ENCODE measurements at places on chromosomes 5 and 9.

GRCh38 chr9:1722404-1722803, 292.7 kb upstream of the SMARCA2 start:
- H3K4me3 ChIP-seq: no peak overlapping the region
- H3K27me3 ChIP-seq: no peaks in the 10 kb centered on the region
- DNase-seq: peak; percentile 33
- no peaks in the 10 kb centered on the region for H3K4me1 ChIP-seq

DNA sequence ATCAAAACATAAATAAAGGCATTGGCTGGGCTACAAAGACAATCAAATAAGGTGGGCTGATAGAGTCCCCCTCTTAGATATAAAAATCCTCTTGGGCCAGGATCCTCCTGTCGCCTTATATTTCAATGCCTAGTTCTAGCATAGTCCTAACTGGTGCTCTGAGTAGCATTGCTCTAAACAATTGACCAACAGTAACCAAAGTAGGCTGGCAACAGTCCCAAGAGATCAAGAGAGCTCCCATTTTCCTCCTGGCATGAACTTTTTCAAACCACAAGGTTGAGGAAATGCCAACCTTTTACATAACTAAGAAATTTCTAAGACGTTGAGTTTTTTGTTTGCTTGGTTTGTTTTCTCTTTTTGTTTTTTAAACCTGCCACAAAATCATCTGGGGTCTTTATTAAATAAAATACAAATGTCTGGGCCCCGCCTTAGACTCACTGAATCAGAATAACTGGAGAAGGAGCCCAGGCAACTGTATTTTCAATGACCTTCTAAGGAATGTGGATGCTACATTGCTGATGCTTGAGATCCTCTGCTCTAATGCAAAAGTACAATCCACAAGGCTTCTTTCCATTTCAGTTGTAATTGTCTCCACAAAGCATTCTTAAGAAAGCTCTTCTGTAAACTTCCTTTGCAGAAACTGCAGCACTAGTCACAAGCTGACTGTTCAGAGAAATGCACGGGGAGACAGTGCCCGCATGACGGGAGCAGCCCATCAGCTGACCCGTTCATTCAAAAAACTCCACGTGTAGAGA, 2.9 kb downstream of the SLC45A2 start:
- peaks cover 11% of the 10 kb centered on the region for H3K4me1 ChIP-seq
- H3K4me3 ChIP-seq: no peak overlapping the region
- no peak overlapping the region for H3K27ac ChIP-seq
- peak; percentile 53 for DNase-seq

- DNase-seq: no peak
- no peaks in the 10 kb centered on the region for H3K4me1 ChIP-seq
- peaks cover 7% of the 10 kb centered on the region for H3K27me3 ChIP-seq
- no peak overlapping the region for H3K27ac ChIP-seq
Observed at GRCh38 chr5:1378096-1378495, 33.2 kb upstream of the CLPTM1L start.

GRCh38 chr5:168683247-168683926, 104.2 kb upstream of the PANK3 start:
- no peak for DNase-seq
- no peak overlapping the region for H3K27ac ChIP-seq
- H3K4me1 ChIP-seq: peaks cover 16% of the 10 kb centered on the region
- H3K4me3 ChIP-seq: no peak overlapping the region
- no peaks in the 10 kb centered on the region for H3K36me3 ChIP-seq
- H3K27me3 ChIP-seq: no peaks in the 10 kb centered on the region

DNA sequence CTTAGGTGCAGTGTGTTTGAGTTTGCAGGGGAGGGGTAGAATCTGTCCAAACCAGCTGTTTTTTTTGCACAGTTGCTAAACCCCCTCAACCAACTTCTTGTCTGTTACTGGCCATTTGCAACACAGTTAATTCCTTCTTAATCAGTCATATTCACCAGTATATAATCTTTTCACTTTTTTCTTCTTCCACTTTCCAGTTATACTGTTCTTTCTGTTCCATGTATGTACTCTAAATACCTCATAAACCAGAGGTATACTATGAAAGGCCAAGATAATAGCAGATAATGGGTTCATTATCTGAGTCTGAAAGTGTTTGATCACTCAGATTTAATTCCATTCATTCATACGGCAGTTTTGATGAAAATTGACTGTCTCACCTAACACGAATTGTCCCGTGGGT, 11.1 kb downstream of the SMAD5 start:
- H3K4me3 ChIP-seq: no peak overlapping the region
- H3K27me3 ChIP-seq: no peaks in the 10 kb centered on the region
- no peak overlapping the region for H3K27ac ChIP-seq

DNA sequence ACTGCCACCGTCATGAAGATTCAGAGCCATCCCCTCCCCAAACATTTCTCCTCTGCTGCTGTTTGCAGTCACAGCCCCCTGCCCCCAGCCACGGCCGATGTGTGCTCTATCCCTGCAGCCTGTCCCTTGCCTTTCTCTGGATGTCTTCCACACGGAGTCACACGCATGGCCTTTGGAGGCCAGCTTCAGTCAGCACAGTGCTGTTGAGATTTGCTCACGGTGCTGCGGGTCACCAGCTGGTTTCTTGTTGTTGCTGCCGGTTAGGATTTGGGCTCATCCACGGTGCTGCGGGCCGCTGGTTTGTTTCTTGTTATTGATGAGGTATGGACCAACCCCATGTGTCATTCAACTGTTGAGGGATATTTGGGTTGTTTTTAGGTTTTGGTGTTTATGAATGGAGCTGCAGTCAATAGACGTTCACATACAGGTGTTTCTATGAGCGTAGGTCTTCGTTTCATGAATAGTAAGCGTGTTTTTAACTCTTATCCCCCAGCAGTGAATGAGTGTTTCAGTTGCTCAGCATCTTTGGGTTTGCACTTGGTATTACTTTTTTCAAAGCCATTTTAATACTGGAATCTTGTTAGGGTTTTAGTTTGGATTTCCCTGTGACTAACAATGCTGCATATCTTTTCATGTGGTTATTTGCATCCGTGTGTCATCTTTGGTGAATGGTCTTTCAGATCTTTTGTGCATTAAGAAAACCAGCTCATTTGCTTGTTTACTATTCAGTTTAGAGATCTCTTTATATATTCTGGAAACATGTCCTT, 57.6 kb downstream of the AHRR start:
- H3K36me3 ChIP-seq: peaks cover 8% of the 10 kb centered on the region
- peak overlapping the region; percentile 81 for H3K27ac ChIP-seq
- no peaks in the 10 kb centered on the region for H3K27me3 ChIP-seq
- H3K4me1 ChIP-seq: peaks cover 38% of the 10 kb centered on the region
- H3K4me3 ChIP-seq: no peak overlapping the region
- peak; percentile 81 for DNase-seq

- H3K27ac ChIP-seq: no peak overlapping the region
- H3K4me3 ChIP-seq: no peak overlapping the region
- no peaks in the 10 kb centered on the region for H3K27me3 ChIP-seq
- no peaks in the 10 kb centered on the region for H3K36me3 ChIP-seq
- DNase-seq: no peak
Observed at GRCh38 chr5:170275376-170275994, 22.1 kb downstream of the LCP2 start.

GRCh38 chr5:173697931-173698579, 81.6 kb upstream of the BOD1 start:
- H3K27ac ChIP-seq: no peak overlapping the region
- no peak overlapping the region for H3K4me3 ChIP-seq
- H3K27me3 ChIP-seq: 0 out of 2 replicates have a peak, but pooled peaks cover 2% of the 10 kb centered on the region
- H3K36me3 ChIP-seq: no peaks in the 10 kb centered on the region

GRCh38 chr5:179438011-179438441, 92.8 kb upstream of the ADAMTS2 start:
- no peaks in the 10 kb centered on the region for H3K27me3 ChIP-seq
- no peak overlapping the region for H3K4me3 ChIP-seq
- H3K36me3 ChIP-seq: no peaks in the 10 kb centered on the region
- no peaks in the 10 kb centered on the region for H3K4me1 ChIP-seq
- H3K27ac ChIP-seq: no peak overlapping the region

DNA sequence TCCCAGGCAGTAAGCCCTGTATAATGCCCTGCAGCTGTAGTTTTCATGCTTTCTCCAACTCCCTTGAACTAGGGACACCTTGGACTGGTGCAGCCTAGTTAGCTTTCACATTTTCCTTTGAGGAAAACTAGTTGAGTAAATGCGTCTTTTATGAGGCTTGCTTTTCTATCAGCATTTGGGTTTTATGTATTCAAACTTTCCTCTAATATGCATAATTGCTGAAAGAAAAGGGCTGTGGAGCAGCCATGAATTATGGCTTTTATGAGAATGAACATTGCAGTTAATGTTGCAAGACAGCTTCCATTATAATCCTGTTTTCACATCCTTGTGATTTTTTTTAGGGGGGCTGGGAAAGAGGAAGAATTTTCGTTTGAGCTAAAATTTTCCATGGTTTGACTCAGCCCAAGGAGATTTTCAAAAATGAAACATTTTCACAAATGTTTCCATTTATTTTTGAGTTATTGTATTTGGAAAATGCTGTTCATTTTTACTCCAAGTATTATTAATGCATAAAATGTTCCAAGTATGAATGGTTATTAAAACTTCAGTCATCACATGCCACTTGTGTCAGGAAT, 57.9 kb upstream of the PPP3R2 start:
- no peaks in the 10 kb centered on the region for H3K4me1 ChIP-seq
- no peak for DNase-seq
- no peak overlapping the region for H3K27ac ChIP-seq
- no peak overlapping the region for H3K4me3 ChIP-seq
- H3K36me3 ChIP-seq: no peaks in the 10 kb centered on the region

GRCh38 chr5:134250949-134251348, 25.1 kb upstream of the PPP2CA start:
- H3K4me1 ChIP-seq: peaks cover 44% of the 10 kb centered on the region
- H3K36me3 ChIP-seq: no peaks in the 10 kb centered on the region
- peak; percentile 25 for DNase-seq
- no peak overlapping the region for H3K27ac ChIP-seq

- no peaks in the 10 kb centered on the region for H3K4me1 ChIP-seq
- H3K4me3 ChIP-seq: no peak overlapping the region
- no peaks in the 10 kb centered on the region for H3K36me3 ChIP-seq
- no peak for DNase-seq
- H3K27ac ChIP-seq: no peak overlapping the region
Observed at GRCh38 chr5:16066810-16067209, 112.8 kb downstream of the MARCHF11 start.

DNA sequence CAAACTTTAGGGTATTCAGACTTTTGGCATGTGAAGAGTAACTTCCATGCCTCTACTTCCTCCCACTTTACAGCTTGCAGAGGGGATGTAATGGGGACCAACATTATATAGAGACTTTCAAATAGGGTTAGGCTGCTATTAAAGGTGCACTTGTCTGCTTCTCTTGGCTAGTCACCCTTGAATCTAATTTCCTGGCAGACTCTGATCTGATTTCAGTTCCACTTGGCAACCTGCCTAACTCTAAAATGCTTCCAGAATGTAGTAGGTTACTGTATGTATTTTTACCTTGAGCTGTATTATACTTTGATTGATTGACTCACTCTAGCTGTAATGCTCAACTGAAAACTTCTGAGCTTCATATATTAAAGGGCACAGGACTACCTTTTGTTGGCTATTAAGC, 693.4 kb downstream of the KCTD16 start:
- no peak overlapping the region for H3K27ac ChIP-seq
- DNase-seq: no peak
- no peaks in the 10 kb centered on the region for H3K4me1 ChIP-seq
- H3K36me3 ChIP-seq: no peaks in the 10 kb centered on the region

- peaks cover 15% of the 10 kb centered on the region for H3K4me1 ChIP-seq
- peaks cover 7% of the 10 kb centered on the region for H3K27me3 ChIP-seq
- no peaks in the 10 kb centered on the region for H3K36me3 ChIP-seq
- H3K4me3 ChIP-seq: no peak overlapping the region
- H3K27ac ChIP-seq: peak overlapping the region; percentile 73
- DNase-seq: peak; percentile 53
Observed at GRCh38 chr9:85743275-85744128, 1.7 kb upstream of the AGTPBP1 start.

DNA sequence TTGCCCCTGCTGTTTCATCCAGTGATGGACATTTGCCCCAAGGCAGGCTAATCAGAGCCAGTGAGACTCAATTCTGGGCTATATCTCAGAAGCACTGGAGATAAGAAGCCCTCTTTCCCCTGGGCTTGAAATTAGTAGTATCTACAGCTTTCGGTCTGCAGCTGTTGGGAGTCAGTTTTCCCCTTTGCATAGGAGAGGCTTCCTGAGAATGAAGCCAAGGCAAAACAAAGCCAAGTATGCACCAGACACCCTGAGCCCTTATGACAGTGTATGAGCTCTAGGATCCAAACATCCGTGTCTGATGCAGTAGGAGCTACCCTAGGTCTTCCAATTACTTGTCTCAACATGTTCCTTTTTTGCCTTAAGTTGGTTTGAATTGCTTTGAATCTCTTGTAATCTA, 79.2 kb upstream of the PANK3 start:
- no peaks in the 10 kb centered on the region for H3K27me3 ChIP-seq
- H3K4me1 ChIP-seq: peaks cover 11% of the 10 kb centered on the region
- no peak overlapping the region for H3K4me3 ChIP-seq
- no peak overlapping the region for H3K27ac ChIP-seq
- no peaks in the 10 kb centered on the region for H3K36me3 ChIP-seq
- no peak for DNase-seq

DNA sequence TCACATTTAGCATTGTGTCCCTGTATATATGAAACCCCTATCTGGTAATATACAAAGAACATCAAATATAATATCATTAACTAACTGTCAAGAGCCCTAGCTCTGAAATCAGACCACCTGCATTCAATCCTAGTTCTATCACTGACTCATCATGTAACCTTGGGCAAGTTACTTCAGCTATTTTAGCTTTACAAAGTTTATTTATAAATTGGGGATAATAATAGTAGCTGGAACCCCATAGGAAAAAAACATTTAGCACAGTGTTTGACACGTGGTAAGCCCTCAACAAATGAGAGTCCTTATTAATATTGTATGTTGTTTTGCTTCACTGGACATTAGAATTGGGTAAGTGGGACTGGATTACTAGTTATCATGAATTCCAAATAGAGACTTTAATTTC, 157.5 kb downstream of the EBF1 start:
- no peaks in the 10 kb centered on the region for H3K36me3 ChIP-seq
- H3K4me3 ChIP-seq: no peak overlapping the region
- H3K27me3 ChIP-seq: no peaks in the 10 kb centered on the region
- H3K27ac ChIP-seq: peak overlapping the region; percentile 52

DNA sequence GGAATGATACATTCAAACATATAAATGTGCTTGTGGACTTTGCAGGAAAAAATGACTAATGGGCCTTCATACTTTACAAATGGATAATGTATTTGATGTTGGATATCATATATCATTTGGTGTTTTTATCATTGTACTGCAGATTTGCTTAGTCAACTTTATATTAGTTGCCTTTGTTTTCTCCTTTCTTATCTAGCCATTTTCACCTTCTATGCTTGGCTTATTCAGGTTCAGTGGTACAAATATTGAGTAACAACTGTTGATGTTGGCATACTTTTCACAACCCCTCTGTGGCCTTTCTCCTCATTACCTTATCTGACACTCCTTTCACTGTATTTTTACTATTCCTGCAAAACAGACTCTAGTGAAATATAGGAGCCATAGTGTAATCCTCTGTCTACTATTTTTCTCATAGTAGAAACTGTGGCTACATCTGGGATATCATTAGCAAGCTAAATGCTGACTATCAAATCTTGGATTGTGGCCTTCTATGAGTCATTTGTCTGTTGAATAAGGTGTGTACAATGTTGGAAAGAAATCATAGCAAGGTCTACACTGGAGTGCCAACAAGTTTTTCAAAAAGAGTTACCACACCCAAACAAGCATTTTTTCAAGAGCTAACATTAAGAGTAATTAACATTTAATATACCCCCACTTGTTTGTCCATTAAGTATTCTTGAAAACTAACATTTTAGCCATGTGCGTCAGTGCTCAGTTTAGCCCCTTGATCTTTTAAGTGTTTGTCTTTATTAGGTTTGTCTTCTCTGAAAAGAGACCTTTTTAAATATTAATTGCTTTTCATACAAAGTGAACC, 330.1 kb downstream of the ADGRV1 start:
- no peaks in the 10 kb centered on the region for H3K36me3 ChIP-seq
- DNase-seq: peak; percentile 40
- no peak overlapping the region for H3K27ac ChIP-seq

All from GM23248 (cell line).